ENCODE measurements at places on chromosomes 4 and X.

DNA sequence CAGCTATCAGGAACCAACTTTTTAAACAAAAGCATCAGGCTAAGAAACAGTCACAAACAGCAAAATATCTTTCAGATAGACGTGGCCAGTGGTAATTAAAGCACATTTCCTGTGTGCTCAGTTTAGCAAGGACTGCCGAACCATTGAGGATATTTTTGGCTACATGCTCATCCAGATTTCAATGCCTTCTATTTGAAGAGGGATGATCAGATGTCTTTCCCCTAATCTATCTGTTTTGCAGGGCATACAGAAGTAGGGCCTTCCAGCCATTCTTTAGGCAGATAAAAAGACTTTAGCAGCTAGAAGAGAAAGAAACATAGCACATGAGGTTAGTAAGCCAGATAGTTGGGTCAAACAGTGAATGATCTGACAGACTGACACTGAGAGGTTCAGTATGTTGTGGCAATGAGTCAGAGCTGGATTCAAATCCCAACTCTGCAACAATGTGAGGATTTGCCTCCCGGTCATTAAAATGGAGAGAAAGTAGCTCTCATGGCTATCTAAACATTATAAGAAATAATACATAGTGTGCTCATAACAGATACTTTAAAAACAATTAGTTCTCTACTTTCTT is 100.0 kb upstream of the PRKG2 start:
- no peak for DNase-seq

- no peak for DNase-seq
These were observed 127.8 kb downstream of the KCTD8 start for GRCh38 chr4:44320833-44321232.

- DNase-seq = no peak
These were observed 40.4 kb upstream of the NOCT start for GRCh38 chr4:138975225-138975624.

DNA sequence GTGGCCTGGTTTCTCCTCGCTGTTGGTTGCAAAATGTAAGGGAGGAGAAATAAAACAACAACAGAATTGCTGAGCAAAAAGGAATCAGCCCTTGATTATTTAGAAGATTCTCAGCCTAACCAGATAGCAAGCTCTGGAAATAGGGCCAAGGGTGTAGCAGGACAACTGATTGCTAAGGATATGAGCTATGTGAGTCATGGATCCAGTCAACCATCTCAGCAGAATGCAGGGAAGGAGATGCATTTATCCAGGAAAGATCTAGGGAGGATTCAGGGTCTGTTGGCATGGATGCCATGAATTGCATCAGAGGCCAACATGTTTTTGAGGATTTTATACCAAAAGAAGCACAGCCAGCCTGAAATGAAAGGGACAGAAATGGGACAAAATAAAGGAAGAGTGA is 2.2 kb upstream of the XAGE3 start:
- DNase-seq = no peak

- no peak for DNase-seq
These were observed 33.8 kb downstream of the CEP44 start for GRCh38 chr4:174317531-174317930.

Data from GM12878 (cell line).